Amygdala (tissue), 56 donors: ENCODE measurements at places on chromosomes 6 and 20.

GRCh38 chr20:15005300-15005986 is 668.0 kb upstream of the FLRT3 start:
- DNase-seq = no peak

GRCh38 chr6:170185175-170185978 is 105.5 kb downstream of the DLL1 start:
- DNase-seq = no peak

DNA sequence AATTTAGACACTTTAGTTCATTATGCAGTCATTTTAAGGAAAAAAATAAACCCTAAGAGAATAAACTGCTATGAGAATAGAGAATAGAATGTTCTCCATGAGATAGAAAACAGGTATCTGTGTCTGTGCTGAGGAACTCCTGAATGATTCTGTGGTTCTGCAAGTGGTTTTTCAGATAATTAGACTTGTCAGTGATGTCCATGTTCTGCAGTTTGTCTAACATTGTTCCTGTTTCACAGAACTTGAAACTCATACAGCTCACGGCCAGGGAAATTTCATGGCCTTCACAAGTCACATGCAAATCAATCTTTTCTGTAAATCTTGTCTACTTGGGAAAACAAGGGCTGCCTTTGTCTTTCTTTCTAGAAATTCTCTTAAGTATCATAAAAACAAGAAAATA is 73.4 kb upstream of the HMGCLL1 start:
- DNase-seq = no peak

DNA sequence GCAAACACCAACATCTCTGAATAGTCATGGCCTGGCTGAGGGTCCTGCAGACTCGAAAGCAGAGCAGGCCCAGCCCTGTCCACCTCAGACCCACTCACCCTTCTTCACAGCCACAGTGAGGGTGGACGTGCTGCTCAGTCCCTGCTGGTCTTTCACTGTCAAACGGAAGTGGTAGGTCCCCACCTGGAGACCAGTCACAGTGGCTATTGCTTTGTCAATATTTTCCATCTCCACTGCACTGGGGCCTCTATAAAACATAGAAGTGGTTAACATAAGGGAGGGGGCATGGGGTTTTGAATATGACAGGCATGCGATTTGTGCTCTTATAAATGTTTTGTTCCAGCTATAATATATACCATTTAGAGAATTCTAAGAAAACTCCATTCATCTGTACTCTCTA is 73.9 kb downstream of the ALDH5A1 start:
- DNase-seq = no peak

DNA sequence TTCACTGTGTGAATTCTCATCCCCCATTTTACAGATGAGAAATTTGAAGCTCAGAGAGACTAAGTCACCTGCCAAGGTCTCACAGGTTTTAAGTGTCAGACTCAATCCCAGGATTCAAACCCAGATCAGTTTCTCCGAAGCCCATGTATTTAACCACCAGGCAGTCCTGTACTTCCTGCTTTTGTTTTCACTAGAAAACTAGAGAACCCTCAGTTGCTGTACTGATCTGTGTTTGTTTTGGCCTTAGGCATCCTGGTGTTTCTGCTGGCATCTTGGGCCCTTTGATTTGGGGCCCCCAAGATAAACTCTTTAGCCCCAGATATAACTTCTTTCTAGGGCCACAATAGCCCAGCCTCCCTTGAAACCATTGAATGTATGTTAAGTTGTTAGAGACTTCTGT is 36.5 kb downstream of the PPP1R16B start:
- no peak for DNase-seq

GRCh38 chr6:147190556-147190955 is 13.7 kb upstream of the STXBP5 start:
- no peak for DNase-seq

GRCh38 chr20:1232286-1233111 is 6.7 kb downstream of the RAD21L1 start:
- DNase-seq = no peak

DNA sequence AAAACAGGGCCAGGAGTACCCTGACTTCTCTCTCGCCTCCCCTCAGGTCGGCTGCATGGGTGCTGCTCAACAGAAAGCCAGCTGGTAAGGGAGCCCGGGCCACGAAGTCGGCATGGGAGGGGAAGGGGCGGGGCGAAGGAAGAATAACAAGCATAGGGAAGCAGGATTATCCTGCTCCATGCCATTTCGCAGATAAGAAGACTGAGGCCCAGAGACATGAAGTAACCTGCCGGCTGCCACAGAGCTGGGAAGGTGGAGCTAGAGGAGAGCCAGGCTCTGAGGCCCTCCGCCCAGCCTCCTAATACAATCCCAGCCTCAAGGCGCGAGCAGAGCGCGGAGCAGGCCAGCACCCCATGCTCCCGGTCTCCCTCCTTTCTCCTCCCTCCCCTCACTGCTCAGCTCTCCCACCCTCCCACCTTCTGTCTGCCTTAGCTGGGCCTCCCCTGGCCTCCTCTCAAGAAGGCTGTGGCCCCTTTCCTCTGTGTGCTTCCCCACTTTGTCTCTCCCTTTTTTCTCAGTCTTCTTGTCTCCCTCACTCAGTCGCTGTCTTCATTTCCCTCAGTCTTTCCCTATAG is 13.2 kb upstream of the HMGA1 start:
- DNase-seq = no peak

- no peak for DNase-seq
These were observed 109.4 kb upstream of the EMILIN3 start for GRCh38 chr20:41476013-41476441.

- DNase-seq = no peak
These were observed 664.2 kb upstream of the PTCHD4 start for GRCh38 chr6:48775157-48775556.

DNA sequence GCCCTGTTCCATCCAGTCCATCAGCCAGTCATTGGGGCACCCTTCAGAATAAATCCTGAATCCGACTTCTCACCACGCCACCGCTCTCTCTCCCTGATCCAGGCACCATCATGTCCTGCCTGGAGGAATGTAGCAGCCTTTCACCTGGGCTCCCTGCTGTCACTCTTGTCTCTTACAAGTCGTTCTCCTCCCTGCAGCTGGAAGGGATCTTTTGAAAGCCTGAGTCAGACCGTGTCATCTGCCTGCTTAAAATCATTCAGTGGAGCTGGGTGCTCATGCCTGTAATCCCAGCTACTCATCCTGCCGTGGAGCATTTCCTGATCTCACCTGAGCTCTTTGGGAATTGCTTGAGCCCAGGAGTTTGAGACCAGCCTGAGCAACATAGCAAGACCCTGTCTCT is 19.2 kb upstream of the KCNG1 start:
- no peak for DNase-seq

DNA sequence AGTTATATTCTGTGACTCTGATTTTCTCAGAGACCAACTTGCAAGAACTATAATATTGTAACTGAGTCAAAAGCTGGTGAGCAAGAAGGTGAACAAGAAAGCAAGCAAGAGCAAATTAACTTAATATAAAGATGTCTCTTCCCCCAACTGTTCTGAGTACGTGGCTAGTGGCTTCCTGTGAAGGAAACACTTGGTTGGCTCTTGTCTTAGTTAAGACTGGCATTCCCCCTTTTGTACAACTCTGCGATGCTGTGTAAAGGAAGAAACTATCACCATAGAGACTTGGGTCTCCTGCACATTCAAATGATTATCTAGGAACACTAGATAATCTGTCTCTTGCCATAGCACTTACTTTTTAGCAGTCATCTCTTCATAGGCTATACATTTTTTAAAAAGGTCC is 47.3 kb upstream of the TNFAIP3 start:
- no peak for DNase-seq

GRCh38 chr6:162389343-162390085 is 338.1 kb downstream of the PRKN start:
- DNase-seq = no peak

DNA sequence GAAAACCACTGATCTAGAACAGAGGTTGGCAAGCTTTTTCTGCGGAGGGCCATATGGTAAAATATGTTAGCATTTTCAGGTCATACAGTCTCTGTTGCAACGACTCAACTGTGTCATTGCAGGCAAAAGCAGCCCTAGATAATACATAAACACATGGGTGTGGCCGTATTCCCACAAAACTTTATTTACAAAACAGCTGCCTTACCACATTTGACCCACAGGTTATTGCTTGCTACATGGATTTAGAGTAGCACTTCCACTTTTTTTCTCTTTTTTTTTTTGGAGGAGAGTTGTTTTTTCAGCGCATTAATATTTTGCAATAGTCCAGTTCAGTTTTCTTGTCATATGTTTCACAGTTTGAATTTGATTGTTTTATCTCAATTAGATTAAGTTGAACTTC is 2.5 kb upstream of the IGF2R start:
- no peak for DNase-seq

- DNase-seq = no peak
These were observed 892.8 kb downstream of the TFAP2A start for GRCh38 chr6:9522101-9522500.

DNA sequence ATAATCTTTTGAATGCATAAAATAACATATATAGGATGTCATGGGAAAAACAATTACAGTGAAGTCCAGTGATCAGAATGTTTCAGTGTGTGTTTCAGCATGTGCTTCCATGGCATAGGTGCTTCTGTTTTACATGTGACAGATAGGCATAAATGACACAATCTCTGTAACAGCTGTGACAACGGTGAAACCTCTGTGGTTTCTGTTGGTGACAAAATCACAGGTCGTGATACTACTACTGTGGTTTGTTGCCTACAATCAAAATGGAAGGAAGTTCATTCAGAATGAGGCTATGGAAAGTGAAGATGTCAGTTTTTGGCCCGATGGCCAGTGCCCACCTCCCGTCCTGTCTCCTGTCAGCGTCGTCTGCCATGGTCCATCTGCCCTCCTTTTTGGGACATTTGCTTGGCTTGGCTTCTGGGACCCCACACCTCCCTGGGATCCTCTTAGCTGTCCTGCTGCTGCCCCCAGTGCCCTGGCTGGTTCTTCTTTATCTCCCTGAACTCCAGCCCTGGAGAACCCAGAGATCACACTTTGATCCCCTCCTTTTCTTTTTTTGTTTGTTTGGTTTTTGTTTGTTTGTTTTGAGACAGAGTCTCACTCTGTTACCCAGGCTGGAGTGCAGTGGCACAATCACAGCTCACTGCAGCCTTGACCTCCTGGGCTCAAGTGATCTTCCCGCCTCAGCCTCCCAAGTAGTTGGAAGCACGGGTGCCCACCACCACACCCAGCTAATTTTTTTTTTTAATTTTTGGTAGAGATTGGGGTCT is 79.3 kb upstream of the NAA20 start:
- DNase-seq = no peak

- no peak for DNase-seq
These were observed 518 bp downstream of the PEX6 start for GRCh38 chr6:42978487-42978838.

- DNase-seq = no peak
These were observed 287.8 kb downstream of the CDH4 start for GRCh38 chr20:61539706-61540360.

DNA sequence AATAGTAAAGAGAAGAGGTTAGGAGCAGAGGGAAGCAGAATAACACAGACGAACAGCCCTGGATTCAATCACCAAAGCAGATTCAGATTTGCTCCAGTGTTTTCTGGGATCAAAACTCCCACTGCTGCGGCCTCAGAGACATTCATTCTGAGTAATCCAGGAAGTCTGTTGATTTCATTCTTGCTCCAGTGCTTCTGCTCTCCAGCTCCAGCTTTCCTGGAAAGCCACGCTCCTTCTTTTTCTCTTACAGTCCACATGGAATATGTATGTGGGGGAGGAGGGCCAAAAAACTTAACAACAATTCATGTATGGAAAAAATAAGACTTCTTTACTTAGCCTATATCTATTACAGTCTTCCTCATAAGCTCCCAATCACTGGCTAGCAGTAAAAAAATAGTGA is 26.4 kb upstream of the UST start:
- DNase-seq = no peak

DNA sequence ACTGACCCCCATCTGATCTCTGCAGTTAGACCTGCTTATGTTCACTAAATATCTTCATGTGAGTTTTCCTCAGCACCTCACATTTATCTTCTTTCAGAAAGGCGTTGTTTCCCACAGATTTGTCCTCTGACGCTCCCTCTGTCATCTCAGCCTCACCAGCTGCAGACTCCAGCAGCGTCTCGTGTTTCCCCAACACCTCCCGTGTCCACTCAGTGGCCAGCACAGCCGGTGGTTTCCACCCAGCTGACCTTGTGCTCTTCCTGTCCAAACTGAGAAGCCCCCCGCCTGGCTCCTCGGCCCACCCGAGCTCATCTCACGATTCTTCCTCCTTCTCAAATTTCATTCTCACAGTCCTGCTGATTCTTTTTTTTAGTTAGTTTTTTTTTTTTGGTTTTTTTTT is 12.5 kb downstream of the ERMARD start:
- no peak for DNase-seq

- DNase-seq = no peak
These were observed 25.6 kb downstream of the ARHGAP18 start for GRCh38 chr6:129684323-129684884.

DNA sequence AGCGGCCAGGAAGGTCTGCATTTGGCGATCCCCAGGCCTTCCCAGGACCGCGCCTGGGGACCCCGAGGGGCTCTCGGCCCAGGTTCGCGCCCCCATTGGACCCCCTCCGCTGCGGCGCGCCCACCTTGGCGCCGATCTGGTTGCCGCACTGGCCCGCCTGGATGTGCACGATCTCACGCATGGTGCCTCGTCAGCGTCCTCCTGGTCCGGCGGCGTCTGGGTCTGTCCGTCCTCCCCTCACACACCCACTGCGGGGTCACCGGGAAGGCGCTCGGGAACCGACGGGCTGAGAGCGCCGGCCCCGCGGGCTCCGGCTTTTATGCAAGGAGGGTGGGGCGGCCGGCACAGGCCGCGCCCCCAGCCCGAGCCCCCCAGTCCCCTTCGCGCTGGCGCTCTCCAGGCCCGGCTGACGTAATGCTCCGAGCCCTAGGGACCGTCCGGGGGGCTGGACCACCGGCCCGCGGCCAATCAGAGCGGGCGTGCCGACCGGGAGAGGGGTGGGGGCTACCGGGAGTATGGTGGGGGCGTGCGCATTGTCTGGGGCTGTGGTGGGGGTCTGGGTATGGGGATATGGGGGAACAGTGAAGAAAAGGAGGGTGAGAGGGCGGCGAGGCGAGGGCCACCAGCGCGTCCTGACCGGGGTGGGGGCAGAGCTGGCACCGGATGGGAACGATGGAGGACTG is at the start of gene TUBB2B:
Gene TUBB2B, minus strand, starts transcription at position 291 of the 683 bp plus-strand sequence. Its CDS starts 110 bp downstream, at position 181.
- DNase-seq = peak; percentile 40

- no peak for DNase-seq
These were observed 53.0 kb downstream of the ERMARD start for GRCh38 chr6:169804427-169804826.

- DNase-seq = no peak
These were observed 716.2 kb downstream of the EYS start for GRCh38 chr6:64990652-64991304.

DNA sequence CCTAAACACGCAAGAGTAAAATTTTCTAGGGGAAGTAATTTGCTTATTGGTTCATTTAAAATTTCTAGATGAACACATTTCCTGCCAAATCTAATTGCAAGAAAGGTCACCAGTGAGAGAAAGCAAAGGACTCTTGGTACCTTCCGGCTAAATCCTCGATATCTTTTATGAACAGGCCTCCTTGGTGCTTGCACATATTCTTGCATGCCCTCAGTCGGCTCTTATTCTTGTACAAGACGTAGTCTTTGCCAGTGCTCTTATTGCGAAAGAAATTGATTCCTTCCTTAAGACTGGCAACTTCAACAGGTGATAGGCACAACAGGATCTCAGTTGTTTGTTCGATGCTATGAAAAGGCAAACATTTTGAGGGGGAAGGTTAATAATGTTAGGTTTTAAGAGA is 141.7 kb upstream of the CARMIL1 start:
- DNase-seq = no peak

GRCh38 chr6:7787137-7787608 is 61.3 kb downstream of the BMP6 start:
- no peak for DNase-seq
